ENCODE measurements at places on chromosomes 5 and 9.

DNA sequence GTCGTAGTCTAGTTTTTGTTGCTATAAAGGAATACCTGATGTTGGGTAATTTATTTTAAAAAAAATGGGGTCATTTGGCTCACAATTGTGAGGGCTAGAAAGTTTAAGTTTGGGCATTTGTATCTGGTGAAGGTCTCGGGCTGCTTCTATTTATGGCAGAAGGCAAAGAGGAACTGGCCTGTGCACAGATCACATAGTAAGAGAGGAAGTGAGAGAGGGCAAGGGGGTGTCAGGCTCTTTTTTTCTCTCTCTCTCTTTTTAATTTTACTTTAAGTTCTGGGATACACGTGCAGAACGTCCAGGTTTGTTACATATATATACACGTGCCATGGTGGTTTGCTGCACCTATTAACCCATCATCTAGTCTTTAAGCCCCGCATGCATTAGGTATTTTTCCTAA lies 453.3 kb downstream of the DIRAS2 start:
- no peak for DNase-seq

- no peak for DNase-seq
These were observed 233.9 kb upstream of the ZNF608 start for GRCh38 chr5:124980163-124980941.

DNA sequence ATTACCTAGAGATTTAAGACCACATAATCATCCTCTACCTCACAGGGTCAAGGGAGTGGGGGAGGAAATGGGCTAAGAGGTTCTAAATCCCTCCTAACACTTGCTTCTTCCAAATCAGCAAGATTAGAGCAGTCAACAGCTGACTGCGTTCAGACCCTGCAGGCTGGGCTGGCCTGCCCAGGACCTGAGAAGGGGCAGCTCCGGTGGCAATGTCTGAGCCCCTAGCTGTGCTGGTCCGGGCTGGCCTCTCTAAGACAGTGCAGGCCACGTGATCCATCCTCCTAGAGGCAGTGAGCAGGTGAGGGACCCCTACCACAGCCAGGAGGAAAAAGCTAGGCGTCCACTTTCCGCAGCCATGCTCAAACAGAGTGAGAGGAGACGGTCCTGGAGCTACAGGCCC lies at the start of gene KCNV2:
Gene KCNV2 (plus strand): TSS at position 126 of the 400 bp plus-strand sequence. CDS start 230 bp downstream, at position 356.
- DNase-seq, result no peak

GRCh38 chr9:109811876-109812275 lies 31.9 kb downstream of the PALM2AKAP2 start:
- DNase-seq, result no peak

GRCh38 chr9:79362100-79363081 lies 209.4 kb upstream of the TLE4 start:
- DNase-seq, result no peak

DNA sequence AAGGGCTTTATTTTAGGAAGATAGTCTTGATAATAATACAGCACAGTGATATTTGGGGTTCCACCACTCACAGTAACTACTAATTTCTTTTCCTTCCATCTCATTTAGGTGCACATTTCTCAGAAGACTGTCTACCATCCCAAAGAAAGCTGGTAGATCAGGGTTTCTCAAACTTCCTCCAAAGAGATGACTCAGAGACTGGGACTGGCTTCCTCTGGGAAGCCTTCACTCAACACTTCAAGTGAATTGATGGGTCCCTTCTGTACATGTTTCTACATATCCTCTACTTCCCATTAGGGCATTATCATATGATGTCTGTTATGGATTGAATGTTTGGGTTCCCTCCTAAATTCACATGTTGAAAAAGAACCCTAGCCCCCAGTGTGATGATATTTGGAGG lies 138.5 kb downstream of the SPOCK1 start:
- DNase-seq, result no peak

DNA sequence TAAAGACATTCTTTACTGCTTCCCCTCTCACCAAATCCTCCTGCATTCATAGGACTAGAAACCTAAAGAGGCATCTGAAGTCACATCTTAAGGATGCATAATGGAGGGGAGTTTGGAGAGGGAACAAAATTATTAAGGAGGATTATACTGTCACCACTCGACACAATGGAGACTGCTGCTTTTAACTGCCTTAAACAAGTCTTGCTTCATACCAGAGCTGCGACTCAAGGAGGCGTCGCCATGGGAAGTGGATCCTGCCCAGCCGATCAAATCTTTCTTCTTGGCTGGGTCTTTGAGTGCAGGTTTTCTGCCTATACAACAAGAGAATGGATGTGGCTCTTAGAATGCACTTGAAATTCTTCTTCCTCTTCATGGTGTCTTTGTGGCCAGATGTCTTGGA lies 66.7 kb upstream of the FOXE1 start:
- DNase-seq, result no peak

DNA sequence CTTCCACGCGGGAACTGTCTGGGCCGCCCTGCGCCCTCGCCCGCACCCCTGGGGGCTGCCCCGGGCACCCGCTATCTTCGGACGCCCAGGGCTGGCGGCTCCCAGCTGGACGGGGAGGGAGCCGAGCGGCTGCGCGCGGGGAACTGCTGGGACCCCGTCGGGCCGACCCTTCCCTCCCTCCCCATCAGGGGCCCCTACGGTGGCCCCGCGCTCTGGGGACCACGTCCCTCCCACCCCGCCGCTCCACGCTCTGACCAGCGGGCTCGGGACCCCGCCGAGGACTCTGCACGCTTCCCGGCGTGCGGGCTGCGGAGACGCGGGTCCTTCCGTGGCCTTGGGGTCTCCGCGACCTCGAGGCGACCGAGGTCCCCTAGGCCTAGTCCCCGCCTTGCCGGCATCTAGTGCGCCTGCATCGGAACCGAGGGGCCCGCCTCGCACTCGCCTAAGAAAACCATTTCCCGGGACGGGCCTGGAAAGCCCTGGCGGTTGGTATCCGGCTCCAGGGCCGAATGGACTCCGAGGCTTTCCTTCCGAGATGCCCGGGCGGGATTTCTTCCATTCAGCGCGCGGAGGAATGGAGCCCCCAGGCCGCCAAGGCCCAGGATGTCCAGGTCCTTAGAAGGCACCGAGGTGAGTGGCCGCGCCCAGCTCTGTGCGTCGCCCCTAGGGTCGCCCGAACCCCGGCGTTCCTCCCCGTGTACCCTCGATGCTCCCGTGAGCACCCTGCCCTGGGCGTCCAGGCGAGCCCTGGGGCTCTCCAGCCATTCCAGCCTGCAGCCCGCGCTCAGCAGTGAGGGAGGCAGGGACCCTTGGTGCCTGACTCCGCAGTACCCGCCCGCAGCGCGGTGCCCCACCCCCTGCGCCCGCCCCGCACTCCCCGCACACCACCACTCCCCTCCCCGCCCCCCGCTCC lies 705 bp upstream of the SLC6A3 start:
- no peak for DNase-seq

DNA sequence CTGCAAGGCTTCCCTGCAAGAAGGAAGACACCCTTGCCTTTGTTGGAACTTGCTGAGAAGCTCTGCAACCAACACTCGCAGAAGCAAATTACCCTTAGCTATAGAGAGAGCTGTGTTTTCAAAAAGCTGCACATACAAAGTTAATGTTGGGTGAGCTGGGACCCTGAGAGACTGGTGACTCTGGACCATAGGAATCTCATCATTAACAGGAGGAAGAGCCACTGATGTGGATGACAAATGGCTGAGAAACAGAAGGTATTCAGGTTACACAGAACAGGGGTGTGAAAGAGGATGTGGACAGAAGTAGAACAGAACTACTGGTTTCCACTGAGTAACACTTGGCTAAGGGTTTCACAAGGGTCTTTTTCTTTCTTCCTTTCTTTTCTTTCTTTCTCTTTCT lies 493.5 kb downstream of the IRX1 start:
- no peak for DNase-seq

Measured in activated CD8-positive, alpha-beta memory T cell treated with anti-CD3 and anti-CD28 coated beads for 4 hours (primary cell).